ENCODE measurements at places on chromosomes 2 and 18.

DNA sequence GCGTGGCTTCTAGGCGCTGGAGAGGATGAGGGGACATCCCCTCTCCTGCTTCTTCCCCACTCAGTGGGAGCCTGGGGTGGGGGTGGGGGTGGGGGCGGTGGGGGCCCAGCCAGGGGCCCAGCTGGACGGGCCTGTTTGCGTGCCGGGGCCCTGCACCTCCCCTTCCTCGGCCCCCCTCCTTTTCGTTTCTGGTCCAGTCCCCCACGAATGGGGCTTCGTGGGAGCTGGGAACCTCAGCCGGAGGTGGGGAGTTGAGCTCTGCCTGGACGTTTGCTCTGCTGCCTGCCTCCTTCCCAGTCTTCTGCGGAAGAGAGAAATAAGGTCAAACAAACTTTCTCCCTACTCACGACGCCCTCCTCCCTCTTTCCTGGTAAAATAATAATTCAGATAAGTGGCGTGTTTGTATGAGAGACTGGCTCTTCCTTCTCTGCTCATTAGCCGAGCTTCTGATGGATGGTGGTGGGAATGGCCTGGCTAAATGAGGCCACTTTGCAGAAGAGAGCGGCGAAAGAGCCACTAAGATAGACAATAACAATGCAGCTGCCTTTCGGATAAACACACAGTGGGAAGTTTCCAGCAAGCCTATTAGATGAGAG is 782 bp downstream of the MTA3 start:
- H3K27ac ChIP-seq = peak overlapping the region; percentile 80
- no peaks in the 10 kb centered on the region for H3K36me3 ChIP-seq
- DNase-seq = no peak
- H3K4me1 ChIP-seq = peaks cover 6% of the 10 kb centered on the region
- H3K4me3 ChIP-seq = peak overlapping the region; percentile 93

DNA sequence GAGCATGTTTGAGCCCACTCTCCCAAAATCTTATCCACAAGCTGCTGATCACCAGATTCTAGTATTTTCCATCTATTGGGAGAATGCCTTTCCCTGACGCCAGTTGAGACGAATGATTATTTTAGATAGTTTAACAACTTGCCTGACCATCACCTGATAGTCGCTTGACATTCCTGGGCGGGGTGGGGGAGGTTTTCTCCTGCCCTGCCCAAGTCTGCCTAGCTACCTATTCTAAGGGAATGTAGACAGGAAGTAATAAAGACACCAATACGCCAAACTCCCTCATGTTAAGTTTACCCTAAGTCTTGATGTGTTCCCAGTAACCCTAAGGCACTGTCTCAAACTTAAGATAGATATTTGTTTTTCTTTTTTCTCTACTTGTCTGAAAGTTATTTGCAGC is 4.6 kb upstream of the ACAA2 start:
- no peaks in the 10 kb centered on the region for H3K27me3 ChIP-seq
- peaks cover 1% of the 10 kb centered on the region for H3K4me1 ChIP-seq
- H3K36me3 ChIP-seq = no peaks in the 10 kb centered on the region
- no peak overlapping the region for H3K4me3 ChIP-seq

DNA sequence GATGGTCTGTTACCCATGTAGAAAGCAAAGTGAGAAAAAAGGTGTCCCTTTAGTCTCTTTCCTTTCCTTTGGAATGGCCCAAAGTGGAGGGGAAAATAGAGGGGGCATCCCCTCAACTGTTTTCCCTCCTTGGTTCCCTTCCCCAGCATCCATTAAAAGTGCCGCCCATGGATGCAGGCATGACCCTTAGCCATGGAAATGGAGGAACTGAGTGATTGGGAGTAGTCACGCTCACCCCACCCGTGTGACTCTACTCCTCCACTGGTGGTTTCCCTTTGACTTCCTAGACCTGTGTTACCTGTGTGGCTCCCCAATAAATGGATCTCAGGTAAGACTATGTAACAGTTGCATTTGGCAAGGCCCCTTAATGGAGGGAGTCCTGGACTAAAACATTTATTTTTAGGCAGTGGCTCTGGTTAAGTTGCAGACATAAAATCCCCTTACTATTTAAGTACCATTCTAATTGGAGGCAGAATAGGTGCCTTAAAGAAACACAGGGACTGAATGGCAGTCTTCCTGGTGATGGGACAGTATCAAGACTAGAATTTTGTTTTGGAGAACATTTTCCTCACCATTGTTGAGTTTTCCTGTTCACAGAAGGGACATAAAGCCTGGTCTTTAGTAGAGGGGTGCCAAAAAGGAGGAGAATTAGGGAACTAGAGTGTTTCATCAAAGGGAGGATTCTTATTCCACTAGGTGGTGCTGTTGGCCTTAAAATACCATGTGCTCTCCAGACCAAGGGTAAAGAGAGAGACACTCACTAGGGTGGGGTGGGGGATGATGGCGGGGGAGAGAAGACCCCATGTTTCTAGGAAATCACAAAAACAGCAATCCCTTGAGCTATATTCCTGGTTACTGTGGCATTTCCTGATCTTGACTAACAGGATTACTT is 25.7 kb upstream of the PLA2R1 start:
- H3K4me3 ChIP-seq = no peak overlapping the region
- no peaks in the 10 kb centered on the region for H3K4me1 ChIP-seq
- no peaks in the 10 kb centered on the region for H3K36me3 ChIP-seq
- DNase-seq = no peak
- no peak overlapping the region for H3K27ac ChIP-seq

DNA sequence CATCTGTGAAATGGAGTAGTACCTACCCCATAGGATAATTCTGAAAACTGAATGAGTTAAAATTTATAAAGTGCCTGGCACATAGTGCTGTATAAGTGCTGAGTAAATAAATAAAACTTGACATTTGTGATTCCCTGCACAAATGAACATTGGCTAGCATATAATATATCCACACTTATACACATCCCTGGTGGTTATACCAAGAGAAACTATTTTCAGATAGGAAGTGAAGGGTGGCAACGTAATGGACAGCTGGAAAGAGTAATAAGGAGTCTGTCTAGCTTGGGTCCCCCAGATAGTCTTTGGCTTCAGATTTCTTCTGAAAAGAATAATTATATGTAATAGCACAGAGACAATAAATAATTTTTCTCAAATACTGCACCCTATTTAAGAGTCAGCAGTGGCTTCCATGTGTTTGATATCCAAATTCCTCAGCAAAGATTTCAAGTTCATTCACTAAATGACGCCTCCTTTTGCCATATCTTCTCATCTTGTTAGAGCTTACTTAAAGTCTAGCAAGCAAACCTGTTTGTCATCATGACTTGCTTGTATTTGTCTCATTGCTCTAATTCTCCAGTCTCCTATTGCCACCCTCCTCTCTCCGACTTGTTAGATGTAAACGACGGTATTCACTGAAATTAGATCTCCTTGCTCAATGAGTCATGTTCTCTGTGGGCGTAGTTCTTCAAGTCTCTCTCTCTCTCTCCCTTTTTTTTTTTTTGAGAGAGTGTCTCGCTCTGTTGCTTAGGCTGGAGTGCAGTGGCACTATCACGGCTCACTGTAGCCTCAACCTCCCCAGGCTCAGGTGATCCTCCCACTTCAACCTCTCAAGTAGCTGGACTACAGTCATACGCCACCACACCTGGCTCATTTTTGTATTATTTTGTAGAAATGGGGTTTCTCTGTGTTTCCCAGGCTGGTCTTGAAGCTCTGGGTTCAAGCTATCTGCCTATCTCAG is 8.7 kb upstream of the ADGRF3 start:
- DNase-seq = no peak
- no peak overlapping the region for H3K27ac ChIP-seq
- H3K36me3 ChIP-seq = no peaks in the 10 kb centered on the region
- no peaks in the 10 kb centered on the region for H3K27me3 ChIP-seq
- H3K4me3 ChIP-seq = no peak overlapping the region
- no peaks in the 10 kb centered on the region for H3K4me1 ChIP-seq

- no peaks in the 10 kb centered on the region for H3K36me3 ChIP-seq
- no peak overlapping the region for H3K4me3 ChIP-seq
- no peak overlapping the region for H3K27ac ChIP-seq
- DNase-seq = no peak
Measured at GRCh38 chr2:176639671-176640070, 370.4 kb downstream of the MTX2 start.

GRCh38 chr2:238916875-238917590 is 69.1 kb downstream of the TWIST2 start:
- H3K4me3 ChIP-seq = no peak overlapping the region
- H3K4me1 ChIP-seq = no peaks in the 10 kb centered on the region
- H3K27ac ChIP-seq = no peak overlapping the region
- DNase-seq = no peak

DNA sequence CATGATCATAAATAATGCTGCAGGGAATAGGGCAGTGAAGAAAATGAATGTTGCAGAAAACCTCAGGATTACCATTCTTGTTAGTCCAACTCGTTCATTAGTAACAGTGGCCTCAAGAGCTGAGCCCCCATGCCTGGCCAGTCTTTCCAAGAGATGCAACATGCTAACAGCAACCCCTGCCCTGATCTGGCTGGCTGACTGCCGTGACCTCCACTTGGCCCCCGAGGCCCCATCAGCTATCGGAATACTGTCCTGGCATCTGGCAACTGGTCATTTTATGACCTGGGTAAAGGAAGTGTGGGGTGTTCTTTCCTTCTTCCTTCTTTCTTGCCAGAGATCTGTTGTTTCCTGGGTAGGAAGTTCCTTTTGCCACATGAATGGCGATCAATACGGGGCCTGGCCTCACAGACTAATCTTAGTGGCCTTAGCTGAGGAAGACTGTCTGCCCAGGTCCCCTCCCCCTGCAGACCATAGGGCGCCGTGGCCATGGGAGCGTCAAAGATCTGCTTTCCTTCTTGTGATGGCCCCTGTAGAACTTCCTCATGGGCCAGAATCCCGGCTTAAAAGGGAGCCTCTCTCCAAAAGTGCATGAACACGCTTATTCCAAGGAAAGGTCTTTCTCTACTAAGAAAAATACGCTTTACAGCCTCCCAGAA is 10.6 kb upstream of the TRABD2A start:
- DNase-seq = no peak
- H3K4me3 ChIP-seq = no peak overlapping the region
- H3K36me3 ChIP-seq = no peaks in the 10 kb centered on the region

GRCh38 chr2:219106251-219106650 is 45.5 kb upstream of the IHH start:
- peaks cover 5% of the 10 kb centered on the region for H3K4me1 ChIP-seq
- no peaks in the 10 kb centered on the region for H3K36me3 ChIP-seq
- no peak for DNase-seq
- H3K27ac ChIP-seq = no peak overlapping the region
- H3K27me3 ChIP-seq = no peaks in the 10 kb centered on the region

DNA sequence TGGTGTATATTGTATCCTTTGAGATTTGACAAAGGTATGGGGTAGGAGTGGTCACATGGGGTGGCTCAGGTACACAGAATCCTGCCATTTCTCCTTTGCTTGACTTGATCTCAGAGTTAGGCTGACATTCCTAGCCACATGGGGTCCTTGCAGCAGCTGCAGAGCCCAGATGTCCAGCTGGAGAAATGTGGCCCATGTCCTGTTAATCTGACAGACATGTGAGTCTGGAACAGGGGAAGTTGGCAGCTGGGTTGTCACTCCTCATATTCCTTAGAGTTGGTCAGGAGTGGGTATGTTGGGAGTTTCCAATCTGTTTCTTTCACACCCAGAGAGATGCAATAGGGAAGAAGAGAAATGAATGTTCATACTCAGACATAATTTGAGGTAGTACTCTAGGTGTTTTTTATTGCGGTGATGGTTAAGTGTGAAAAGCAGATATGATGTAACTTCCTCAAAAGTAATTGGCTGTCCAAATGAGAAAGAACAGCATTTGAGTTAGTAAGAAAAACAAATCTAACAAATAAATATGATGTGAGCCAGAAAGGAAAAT is 402.6 kb upstream of the MEIS1 start:
- peaks cover 3% of the 10 kb centered on the region for H3K4me1 ChIP-seq
- H3K36me3 ChIP-seq = no peaks in the 10 kb centered on the region
- no peak overlapping the region for H3K27ac ChIP-seq
- DNase-seq = no peak
